Muscle of arm (tissue), 14 donors: ENCODE measurements at places on chromosomes 2 and 18. TPM values are rescaled to one million over a fixed set of nuclear protein-coding genes. Genes with fewer than 3 reads are reported as not detected.

The RGPD3 gene
- polyA plus RNA-seq, result 0.36 TPM

The TANK gene
- polyA plus RNA-seq, result 25.0 TPM

The PRKAG3 gene
- 25.3 TPM for polyA plus RNA-seq

The LBH gene
- 31.3 TPM for polyA plus RNA-seq

The MC2R gene
- 0.34 TPM for polyA plus RNA-seq

The ZBTB7C gene
- 7.0 TPM for polyA plus RNA-seq

The MDH1B gene
- 0.34 TPM for polyA plus RNA-seq

The PLB1 gene
- 1.6 TPM for polyA plus RNA-seq

The GCKR gene
- polyA plus RNA-seq, result not detected

The PER2 gene
- polyA plus RNA-seq, result 4.6 TPM

The WDFY1 gene
- 39.3 TPM for polyA plus RNA-seq
